Stimulated activated CD4-positive, alpha-beta T cell treated with anti-CD3 and anti-CD28 coated beads, Interleukin-2, amount 100 ng/mL, for 24 hours (primary cell): ENCODE measurements at places on chromosomes 3 and 15.

GRCh38 chr3:172376402-172376801, 71.9 kb downstream of the GHSR start:
- DNase-seq = no peak

- no peak for DNase-seq
Observed at GRCh38 chr15:68469162-68470048, 37.4 kb upstream of the ITGA11 start.

DNA sequence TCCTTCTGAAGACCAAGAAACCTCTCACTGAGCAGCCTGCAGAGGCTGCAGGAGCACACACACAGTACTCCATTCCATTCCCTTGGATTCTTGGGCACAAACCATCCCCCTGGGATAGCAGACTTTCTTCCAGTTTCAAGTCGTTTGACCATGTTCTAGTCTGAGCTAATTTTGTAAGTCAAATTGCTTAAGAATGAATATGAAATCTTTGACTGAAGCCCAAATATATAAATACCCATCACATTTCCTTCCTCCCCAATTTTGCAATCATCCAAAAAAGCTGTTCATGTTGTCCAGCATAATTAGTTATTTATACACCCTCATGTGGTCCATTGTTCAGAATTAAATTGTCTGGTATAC, 231.2 kb upstream of the TPRG1 start:
- no peak for DNase-seq

GRCh38 chr3:94221829-94222228, 159.0 kb downstream of the NSUN3 start:
- no peak for DNase-seq

- DNase-seq = no peak
Observed at GRCh38 chr3:110495201-110495927, 576.3 kb upstream of the NECTIN3 start.

GRCh38 chr3:18420555-18420954, 4.6 kb downstream of the SATB1 start:
- DNase-seq = no peak

GRCh38 chr15:81914734-81915256, 131.0 kb downstream of the MEX3B start:
- DNase-seq = no peak

- DNase-seq = no peak
Observed at GRCh38 chr15:66025015-66025452, 155.7 kb downstream of the RAB11A start.

- DNase-seq = no peak
Observed at GRCh38 chr3:197505796-197506548, 49.8 kb downstream of the BDH1 start.

DNA sequence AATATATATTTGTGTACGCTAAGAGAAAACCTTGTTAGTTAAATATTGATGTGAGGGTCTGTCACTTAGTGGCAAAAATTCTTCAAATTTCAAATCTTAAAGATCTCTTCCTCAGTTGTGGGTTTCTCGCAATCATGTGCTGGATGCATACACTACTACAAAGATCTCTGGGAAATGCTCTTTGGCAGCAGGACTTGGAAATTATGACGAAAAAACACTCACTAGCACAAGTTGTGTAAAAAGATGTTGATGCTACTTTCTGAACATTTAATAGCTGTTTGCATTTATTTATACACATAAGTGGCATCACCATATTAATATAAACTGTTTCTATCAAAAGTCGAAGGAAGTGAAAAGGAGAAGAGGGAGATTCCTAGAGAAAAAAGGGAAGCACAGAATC, 10.8 kb upstream of the NANOGP8 start:
- DNase-seq = no peak

- peak; percentile 57 for DNase-seq
Observed at GRCh38 chr15:65791335-65792137, 557 bp downstream of the DENND4A start.

DNA sequence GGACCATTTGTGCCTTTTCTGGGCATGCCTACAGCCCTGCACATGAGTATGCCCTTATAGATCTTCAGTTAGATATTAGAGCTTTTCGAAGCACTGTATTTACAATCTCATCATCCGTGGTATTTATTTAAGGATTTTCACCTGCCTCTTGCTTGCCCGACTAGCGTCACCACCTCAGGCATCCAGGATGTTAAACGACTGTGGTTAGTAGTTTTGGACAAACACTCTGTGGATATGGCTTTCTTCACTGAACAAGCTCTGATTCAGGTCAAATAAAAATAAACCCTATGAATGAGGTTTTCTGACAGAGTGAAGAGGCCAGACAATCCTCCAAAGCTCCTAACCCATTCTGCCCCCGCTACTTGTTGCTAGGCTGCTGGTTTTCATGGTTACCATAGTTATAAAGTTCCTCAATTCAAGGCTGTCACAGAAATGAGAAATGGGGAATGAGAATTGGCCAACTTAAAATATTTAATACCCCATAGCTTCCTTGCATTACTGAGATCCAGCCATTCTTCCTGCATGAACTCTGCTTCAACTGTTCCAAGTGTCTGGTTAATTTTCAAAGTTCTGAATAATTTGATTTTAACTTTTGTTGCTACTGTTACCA, 440.1 kb downstream of the GABRG3 start:
- DNase-seq = no peak

- peak; percentile 2 for DNase-seq
Observed at GRCh38 chr15:76776480-76776879, 128.7 kb downstream of the SCAPER start.

- no peak for DNase-seq
Observed at GRCh38 chr3:13149330-13150108, 76.3 kb upstream of the IQSEC1 start.

- no peak for DNase-seq
Observed at GRCh38 chr3:32725721-32726120, 40.7 kb downstream of the CNOT10 start.

DNA sequence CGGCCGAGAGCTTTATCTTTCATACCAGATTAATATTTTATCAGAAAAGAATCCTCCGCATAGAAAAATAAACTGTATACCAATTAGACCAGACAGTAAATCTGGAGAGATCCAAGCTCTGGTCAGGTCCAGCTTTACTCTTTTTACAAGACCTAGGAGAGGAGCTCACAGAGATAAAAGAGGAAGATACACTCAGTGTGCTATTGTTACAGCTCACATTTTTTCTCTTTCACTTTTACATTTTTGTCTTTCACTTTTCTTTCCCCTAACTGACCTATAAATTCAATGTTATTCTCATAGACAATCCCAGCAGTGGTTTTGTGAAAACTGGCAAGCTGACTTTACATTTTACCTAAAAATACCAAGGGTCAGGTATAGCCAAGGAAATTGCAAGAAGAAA, 55.8 kb downstream of the GUCA1C start:
- DNase-seq = no peak

- no peak for DNase-seq
Observed at GRCh38 chr3:173553635-173554280, 156.2 kb downstream of the NLGN1 start.

GRCh38 chr3:45120359-45121158, 25.6 kb downstream of the CDCP1 start:
- DNase-seq = no peak

- no peak for DNase-seq
Observed at GRCh38 chr3:29370476-29371420, 89.9 kb downstream of the RBMS3 start.

DNA sequence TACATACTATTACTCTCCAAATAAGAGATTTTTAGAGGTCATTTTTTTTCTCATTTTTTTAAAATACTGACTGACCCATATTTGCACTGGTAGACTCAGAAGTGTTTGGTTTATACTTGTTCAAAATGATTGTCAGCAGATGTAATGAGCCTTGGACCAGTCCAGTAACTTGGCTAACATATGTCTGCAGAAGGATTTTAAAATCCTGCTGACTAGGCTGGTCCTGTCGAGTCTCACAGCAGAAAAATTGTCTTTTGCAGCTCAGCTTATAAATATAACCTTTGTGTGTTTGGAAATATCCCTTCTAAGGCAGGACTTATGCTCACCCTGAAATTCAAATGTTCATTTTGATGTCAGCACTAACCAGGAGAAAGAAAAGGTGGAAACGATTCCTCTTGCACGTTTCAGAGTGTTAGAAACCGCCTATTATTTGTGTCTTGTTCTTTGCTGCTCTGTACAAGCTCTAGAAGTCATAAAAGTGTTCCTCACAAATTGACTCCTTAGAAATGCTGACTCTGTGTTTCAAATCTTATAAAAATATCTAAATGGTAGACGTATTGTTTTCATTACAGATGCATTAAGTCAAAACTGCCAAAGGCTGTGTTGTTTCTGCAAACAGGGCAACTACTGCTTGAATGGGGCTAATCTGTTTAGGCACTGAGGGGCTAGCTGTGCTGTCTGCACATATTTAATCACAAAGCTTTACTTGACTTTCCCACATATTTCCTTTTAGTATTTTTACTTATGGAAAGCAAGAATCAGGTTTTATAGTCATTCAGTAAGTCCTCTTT, 95.3 kb downstream of the CHL1 start:
- DNase-seq = no peak

GRCh38 chr3:35602395-35602936, 36.9 kb upstream of the ARPP21 start:
- DNase-seq = no peak

- DNase-seq = no peak
Observed at GRCh38 chr3:170751899-170752293, 118.1 kb downstream of the RPL22L1 start.

DNA sequence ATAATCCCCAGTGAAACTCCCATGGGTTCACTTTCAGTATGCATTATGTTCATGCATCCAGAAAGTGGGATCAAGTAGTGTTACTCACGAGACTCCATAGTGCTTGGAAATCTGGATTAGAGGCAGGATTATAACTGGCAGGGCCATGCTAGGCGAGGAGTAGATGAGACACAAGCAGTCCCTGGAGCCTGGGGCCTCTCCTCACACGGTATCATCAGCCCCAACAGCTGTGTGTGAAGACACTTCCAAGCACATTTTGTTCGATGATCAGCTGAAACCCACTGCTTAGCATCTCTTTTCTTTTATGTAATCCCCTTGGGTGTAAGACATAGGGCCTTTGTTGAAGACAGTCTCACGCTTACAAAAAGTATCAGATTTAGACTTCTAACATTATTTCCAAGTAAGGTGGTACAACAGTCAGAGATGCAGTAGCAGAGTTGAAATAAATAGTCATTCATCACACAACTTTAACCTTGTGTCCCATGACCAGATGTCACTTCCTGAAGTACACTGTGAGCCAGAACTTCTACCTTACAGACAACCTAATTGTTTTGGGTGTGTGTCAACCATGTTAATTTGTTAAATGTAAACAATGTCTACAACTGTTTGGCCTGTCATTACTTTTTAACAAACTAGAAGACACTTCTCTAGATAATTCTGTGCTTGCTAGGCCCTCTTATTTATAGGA, 116.9 kb downstream of the GADL1 start:
- no peak for DNase-seq

GRCh38 chr3:116483135-116483534, 37.8 kb upstream of the LSAMP start:
- DNase-seq = no peak

DNA sequence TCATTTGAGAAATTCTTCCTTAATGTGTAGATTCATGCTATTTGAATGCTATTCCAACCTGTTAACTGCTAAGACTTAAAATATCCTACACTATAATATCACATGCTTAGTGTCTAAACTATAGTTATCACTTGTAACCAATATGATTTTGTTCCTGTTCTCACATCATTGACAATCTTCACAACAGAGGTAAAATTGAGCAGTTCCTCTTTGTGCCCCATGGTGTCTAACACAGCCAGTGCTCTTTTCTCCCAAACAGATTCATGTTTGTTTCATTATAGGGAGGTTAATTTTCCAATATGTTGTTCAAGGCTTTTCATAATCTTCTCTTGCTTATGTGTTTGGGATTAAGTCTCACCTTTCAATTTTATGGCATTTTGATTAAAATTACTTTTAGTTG, 591.1 kb downstream of the ZPLD1 start:
- no peak for DNase-seq

DNA sequence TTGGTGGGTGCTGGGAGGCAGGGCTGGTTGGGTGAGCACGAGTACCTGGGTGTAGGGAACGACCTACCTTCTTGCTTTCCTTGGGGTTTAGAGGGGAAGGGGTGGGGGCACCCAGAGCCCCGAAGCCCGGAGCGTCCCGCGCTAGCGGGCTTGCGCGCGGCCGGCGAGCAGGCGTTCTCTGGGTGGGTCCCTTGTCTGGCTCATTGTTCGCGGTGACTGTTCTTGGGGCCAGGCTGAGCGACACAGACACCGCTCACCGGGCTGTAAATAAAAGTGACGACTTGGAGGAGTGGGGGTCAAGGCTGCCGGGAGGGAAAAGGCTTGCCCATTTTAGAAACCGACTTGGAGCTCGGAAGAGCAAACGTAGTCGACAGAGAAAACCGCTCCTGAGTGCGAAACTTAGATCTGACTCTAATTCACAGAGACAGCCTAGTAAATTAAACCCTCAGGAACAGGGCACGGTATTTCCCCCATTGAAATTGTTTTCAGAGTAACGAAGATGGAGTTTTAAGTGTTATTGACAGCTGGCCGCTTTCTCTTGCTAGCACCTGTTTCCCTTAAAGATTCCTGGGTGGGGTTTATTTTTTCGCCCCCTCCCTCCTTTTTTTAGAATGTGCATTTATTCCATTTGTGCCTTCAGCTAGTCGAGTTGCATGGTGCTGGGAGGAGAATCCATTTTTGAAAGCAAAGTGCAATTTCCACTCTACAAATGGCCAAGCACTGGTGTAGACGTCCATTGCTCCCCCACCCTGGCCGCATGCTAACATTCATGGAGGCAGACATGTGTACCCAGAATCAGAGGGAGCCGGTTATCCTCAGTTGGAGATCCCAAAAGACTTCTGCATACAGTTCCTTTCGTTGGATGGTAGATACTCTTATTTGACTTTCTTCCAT, 532.1 kb upstream of the SEMA6D start:
- peak; percentile 1 for DNase-seq

GRCh38 chr15:76234337-76234889, 76.9 kb downstream of the ETFA start:
- DNase-seq = no peak

DNA sequence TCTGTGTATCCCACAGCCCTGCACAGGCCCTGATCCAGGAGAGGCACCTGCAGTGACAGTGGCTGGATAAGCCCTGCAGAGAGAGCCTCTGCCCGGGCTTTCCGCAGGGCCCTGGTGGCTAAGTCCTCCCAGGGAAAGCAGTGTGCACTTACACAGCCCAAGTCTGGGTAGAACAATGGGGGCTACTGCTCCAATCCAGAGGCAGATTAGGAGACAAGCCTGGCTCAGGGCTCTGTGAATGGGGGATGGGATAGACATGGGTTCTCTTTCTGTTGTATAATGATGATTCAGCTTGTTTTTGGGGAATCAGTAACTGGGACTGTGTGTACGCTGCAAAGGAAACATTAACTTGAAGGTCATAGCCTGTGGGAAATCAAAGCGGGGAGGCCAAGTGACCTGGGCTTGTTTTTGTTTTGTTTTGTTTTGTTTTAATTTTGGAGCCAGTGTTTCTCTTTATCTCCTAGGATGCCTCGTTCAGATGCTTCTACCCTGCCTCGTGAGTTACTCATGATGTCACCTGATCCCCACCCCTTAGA, 4.1 kb upstream of the ALDH1L1 start:
- no peak for DNase-seq

DNA sequence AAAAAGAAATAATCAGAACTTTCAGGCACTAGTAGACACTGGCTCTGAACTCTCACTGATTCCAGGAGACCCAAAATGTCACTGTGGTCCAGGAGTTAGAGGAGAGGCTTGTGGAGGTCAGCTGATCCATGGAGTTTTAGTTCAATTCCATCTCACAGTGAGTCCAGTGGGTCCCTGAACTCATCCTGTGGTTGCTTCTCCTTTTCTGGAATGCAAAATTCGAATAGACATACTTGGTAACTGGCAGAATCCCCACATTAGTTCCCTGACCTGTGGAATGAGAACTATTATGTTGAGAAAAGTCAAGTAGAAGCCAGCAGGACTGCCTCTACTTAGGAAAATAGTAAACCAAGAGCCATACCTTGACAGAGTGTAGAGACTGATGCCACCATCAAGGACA, 87.3 kb upstream of the OXTR start:
- DNase-seq = no peak
